Right cardiac atrium (tissue), 5 donors: ENCODE measurements at places on chromosomes 5 and 9.
A peak's percentile ranks its signal among the peaks of the same experiment; 100 is the strongest.

GRCh38 chr5:96851312-96852062, 24.8 kb upstream of the ERAP2 start:
- DNase-seq, result no peak

- no peak for DNase-seq
These were observed 178.9 kb upstream of the TUSC1 start for GRCh38 chr9:25857147-25857546.

DNA sequence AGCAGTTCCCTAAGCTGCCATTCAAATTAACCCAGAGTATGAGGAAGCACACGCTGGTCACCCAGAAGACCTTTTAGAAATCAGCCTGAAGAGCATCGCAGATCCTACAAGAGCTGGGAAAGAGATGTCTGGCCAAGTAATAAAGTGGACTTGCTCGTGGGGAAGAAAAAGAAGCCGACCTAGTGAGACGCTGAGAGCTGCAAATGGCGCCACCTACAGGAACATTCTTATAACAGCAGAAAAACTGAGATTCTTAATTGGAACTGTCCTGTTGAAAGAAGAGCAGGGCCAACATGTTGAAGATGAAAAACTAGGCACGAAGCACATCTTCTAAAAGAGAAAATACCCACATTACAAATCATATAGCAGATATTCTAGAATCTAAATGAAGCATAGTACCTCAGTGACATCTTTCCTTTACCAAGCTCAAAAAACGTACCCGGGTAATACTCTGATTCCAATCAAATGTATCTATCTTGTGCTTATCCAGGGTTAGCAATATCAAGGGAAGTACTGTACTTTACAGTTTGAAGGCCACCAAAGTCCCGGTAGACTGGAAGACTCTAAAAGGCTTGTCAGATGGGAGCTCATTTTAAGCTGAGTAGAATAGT, 3.9 kb upstream of the GNAQ start:
- peak; percentile 29 for DNase-seq

DNA sequence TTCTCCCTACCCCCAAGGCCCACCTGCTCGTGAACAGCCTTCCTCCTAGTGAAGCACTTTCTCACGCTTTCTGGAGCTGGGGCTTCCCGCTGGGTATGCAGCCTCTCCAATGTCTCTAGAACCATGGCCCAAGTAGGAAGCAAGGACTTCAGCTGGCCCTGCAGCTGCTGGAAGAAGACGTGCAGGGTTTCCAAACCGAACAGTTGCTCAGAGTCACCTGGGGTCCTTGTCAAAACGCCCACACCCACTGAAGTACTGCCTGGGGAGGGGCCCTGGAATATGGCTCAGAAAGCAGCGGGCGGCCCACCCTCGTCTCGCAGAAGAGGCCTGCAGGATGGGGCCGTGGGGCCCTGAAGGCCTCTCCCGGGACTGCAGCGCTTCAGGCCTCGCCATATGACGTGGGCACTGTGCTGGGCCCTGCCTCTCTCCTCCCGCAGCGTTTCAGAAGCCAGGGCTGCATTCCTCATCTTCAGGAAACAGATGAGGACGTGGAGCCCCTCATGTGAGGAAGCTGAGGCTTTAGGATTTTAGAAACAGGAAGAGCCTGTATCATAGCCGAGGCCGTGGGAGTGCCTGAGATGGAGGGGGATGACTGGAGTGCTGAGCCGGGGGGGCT, 116.0 kb upstream of the LMX1B start:
- DNase-seq, result no peak

- DNase-seq, result no peak
These were observed 41.8 kb upstream of the ROR2 start for GRCh38 chr9:91991721-91992341.
